CMK (cell line): ENCODE measurements at places on chromosomes 4 and X.
A peak's percentile ranks its signal among the peaks of the same experiment; 100 is the strongest.

DNA sequence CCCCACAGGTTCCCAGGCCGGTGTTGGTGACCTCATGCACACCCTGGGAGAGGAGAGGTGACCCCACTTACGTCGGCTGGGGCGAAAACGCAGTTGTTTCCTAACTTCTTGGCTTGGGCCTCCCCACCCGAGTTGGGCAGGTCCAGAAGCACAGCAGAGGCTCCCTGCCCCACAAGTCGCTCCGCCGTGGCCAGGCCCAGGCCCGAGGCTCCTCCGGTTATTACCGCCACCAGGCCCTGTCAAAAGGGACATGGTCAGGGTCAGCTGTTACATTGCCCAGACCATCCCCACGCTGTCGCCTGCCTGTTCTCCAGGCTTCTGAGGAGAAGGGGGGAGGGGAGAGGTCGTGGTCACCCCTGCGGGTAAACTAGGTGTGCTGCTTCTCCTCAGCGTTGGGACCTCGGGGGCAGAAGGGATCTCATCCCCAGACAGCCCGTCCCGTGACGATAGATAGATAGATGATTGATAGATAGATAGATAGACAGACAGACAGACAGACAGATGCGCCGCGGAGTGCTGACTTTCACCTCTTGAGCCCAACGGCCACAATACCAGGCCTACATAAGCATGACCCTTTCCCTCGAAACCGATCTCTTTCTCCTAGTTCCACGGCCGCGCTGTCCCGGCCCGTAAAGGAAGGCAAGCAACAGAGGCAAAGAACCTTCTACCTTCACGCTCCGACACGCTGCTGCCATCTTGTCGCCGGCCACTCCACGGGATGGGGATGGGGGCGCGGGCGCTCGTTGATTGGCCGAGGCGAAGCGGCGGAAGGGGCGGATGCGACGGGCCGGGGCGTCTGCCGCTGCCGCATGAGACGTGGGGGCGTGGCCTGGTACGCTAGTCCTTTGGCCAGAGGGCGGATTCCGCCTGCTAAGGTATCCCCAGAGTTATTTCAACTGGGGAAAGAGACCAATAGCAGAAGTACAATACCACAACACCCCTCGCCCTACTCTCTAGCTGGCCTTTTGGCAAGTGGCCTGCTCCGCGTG is at the start of gene HSD17B10:
Gene HSD17B10, minus strand, starts transcription at position 720 of the 989 bp plus-strand sequence. Its CDS starts 25 bp downstream, at position 695.
- peak; percentile 60 for DNase-seq

DNA sequence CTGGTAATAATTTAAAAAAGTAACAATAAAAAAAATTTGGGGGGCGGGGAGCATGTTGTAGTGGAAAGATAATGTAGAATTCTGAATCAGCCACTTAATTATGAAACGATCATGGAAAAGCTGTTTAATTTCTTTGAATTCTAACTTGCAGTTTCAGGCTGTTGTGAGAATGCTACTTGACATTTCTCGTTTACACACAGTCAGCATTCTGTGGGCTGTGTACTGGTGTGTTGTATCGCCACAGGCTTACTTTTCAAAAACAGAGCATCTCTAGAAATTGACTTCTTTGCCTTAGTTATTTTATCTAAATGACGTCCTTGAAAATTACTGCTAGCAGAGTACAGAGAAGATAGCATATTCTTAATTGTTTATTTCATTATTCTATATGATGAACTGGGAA is 350.4 kb downstream of the FSTL5 start:
- DNase-seq, result no peak

DNA sequence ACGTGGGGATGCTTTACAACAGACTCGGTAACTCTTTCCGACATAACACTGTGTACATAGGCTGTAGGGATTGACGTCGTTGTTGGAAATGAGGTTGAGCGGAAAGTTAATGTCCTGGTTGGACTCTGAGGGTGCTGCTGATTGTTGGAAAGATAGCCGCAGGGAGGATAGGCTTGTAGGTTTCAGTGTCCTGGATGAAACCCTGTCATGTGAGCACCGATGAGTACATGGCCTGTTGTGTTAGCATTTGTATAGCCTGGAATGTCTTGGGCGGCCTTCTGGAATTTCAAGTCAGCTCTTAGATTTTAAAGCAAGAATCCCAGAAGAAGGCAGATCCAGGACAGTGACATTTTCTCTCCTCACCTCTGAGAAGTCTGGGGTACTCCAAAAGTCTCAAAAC is 63.3 kb downstream of the TBC1D14 start:
- no peak for DNase-seq

DNA sequence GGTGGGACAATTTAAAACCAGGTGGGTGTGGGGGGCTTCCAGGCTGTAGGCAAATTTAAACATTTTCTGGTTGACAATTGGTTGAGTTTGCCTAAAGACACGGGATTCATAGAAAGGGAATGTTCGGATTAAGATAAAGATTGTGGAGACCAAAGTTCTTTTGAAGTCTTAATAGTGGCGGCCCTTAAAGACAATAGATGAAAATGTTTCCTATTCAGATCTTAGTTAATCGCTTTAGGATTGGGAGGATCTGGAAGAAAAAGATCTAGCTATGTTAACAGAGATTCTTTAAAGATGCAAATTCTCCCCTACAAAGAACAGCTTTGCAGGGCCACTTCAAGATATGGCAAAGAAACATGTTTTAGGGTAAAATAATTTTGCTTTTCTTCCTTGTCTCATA is 4.8 kb downstream of the CNGA1 start:
- no peak for DNase-seq

DNA sequence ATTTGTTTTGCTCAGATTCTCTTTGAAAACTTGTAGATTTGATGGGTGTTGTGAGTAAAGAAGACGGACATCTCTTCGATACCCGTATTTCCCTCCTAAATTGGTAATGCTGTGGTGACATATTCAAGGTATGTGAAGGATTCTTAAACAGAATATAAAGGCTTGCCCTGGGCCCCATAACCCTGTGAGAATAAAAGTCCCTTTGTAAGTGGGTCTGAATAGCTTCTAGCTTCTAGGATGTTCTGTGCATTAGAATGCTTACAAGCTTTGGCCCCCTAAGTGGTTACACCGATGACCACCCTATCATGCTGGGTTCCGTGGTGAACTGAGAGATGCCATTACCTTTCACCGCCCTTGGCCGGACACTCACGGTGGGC is 574 bp upstream of the MOB1B start:
- DNase-seq, result no peak

- DNase-seq, result no peak
Measured at GRCh38 chr4:19372390-19372789, 879.3 kb upstream of the SLIT2 start.

- no peak for DNase-seq
Measured at GRCh38 chrX:16063921-16064320, 59.4 kb upstream of the GRPR start.

DNA sequence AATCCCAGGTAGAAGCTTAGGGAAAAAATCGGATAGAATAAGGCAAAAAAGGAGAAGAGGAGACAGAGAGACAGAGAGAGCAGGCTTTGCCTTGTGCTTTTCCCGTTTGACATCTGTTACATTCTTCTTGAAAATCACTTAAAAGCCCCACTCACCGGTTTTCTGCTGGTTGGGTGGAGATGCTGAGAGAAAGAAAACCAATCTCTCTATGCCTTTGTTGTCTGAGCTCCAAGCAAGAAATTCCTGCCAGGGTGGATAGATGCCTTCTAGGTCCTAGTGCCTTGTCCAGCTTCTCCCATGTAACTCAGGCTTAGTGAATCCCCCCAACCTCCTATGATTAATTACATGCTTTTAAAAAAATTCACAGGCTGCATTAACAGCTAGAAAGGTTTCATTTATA is at the start of gene DCX:
Gene DCX, minus strand, starts transcription at position 210 of the 400 bp plus-strand sequence. CDS start 1,794 bp downstream, outside the sequence.
- no peak for DNase-seq

- peak; percentile 4 for DNase-seq
Measured at GRCh38 chr4:157992038-157992705, 180.7 kb downstream of the GASK1B start.

GRCh38 chr4:126405369-126405982 is 1090.7 kb downstream of the FAT4 start:
- DNase-seq, result no peak

GRCh38 chrX:72271812-72272211 is 5.2 kb downstream of the RPS4X start:
- no peak for DNase-seq

DNA sequence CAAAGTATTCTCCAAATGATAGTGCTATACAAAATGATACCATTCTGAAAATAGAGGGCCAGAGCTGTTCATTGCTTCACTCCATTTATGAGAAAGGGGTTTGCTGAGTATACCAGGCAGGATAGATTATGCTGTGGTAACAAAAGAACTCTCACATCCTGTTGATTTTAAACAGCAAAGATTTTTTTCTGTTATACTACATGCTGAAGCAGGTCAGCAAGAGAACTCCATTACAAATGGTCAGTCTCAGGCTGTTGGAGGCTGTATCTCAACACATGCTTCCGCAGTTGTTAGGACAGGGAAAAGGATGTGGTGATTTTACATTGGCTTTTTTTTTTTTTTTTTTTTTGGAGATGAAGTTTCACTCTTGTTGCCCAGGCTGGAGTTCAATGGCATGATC is 13.7 kb upstream of the KLHL5 start:
- no peak for DNase-seq

DNA sequence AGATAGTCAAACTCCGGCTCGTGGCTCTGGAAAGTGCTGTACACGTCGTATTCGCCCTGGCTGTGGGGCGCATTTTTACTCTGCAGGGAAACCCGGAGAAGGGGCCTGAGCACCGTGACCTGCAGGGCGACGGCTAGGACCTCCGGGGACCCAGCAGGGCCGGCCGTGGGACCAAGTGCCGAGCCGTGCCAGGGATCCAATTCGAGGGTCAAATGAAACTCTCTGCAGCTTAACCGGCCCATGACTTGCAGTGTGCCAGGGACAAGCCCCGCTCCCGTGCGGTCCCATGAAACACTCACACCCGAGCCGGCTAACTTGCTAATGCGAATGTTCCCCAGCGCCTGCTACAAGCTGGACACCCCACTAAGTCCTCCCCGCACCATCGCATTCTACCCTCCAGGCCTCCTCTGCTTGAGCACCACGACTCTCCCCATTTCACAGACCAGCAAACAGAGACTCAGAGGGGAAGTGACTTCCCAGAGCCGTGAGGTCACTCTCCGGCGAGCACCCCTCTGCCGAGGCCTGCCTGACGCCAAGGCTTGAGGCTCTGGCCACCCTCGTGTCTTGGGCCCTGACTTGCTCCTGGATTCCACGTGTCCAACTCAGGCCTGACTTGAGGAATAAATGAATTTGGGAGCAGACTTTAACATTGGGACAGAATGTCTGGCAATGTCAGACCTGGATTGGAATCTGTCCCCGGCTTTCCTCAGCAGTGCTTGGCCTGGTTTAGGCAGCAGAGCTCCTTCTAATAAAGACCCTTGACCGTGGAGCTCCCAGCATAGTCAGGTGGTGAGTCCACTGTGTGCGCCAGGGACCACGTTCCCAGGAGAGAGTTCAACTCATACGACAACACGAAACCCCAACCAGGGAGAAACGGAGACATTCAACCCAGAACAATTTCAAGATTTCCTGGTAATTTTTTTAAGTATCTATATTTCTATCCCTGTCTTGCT is 93.6 kb downstream of the PPP2R2C start:
- DNase-seq, result no peak

- no peak for DNase-seq
Measured at GRCh38 chr4:174215961-174216680, 67.3 kb downstream of the FBXO8 start.

DNA sequence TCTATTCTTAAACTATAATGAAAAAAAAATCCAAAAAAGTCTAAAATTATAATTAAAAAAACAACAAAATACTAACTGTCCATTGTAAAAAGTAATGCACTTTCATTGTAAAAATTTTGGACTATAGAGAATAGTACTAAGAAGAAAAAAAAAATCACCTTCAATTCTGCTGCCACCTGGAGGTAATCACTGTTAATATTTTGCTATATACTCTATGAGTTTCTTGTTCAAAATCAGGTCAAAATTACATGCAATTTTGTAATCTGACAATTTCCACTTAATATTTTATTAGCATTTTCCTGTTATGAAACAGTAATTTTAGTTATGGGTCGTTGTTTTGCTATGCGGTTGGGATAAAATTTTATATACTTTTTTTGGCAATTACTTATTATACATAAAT is 62.0 kb downstream of the HTT start:
- DNase-seq, result no peak

- DNase-seq, result no peak
Measured at GRCh38 chr4:47704693-47705325, 133.1 kb downstream of the CORIN start.

- DNase-seq, result no peak
Measured at GRCh38 chr4:113436360-113436759, 325.2 kb downstream of the CAMK2D start.

- no peak for DNase-seq
Measured at GRCh38 chr4:4667622-4668081, 125.8 kb upstream of the STX18 start.
